ENCODE measurements at places on chromosomes 2 and 18.
A peak's percentile ranks its signal among the peaks of the same experiment; 100 is the strongest.

DNA sequence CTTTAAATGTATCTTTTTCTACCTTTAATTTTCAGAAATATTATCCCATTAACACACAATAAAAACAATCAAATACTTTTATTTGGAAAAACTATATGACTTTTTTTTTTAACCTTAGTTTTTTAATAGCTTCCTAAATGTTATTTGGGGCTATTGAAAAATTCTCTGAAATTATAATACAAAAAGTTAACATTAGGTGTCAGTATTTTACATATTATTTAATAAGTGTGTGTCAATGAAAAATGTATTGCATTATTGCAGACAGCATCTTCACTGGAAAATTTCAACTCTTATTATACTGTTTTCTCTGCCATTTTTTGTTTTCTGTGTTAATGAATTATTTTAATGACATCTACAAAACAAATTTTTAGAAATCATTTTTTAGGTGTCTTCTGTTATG, 51.1 kb upstream of the ARHGAP15 start:
- DNase-seq, result no peak

- no peak for DNase-seq
Measured at GRCh38 chr2:63862806-63863205, 21.1 kb downstream of the UGP2 start.

DNA sequence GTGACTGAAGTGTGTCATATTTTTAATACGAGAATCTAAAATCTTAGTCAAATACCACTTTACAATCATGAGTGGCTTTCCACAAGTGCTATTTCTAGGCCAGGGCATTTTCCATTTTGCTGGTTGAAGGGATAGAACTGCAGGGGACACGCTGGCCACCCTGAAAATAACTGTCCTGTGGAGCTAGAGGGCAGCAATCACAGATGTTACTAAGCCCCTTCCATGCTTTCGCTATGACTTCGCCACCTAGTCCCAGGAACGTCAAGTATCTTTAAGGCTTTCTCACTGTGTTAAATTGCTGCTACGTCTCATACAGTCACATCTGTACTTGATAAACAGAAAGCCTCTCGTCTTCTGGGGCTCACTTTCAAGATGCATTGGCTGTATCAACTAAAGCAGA, 171.8 kb downstream of the CDH2 start:
- no peak for DNase-seq

DNA sequence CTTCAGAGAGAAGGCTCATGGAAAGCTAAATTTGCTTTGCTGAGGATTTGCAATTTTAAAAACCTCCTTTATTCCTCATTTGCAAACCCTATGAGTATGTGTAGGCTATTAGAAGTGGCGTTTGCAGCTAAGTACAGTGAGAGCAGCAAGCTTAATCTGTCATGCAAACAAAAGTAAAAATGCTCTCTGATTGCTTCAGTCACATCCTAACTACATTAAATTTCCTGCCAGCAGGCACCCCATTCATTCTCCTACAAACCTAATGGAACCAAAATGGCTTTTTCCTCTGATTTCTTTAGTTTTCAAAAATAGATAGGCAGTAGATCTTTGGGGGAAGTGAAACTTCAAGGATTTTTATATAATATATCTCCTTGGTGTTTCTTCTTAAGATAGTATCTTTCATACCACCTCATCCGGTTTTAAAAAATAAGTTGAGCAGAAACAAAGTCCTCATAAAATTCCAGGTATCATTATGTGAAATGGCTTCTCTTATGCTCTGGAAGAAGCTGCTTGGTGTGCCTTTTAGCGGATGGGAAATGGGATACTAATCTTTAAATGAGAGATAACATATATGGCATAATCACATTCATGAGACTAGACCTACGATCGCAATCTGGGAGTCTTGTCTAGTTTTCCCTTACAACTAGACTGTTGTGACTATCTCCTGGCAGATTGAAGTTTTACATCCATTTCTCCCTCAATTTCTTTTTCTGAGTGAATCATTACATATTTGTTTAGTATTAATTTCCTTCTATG, 49.1 kb downstream of the CLIP4 start:
- no peak for DNase-seq

- DNase-seq, result no peak
Measured at GRCh38 chr18:38575648-38576047, 1010.0 kb upstream of the CELF4 start.

GRCh38 chr18:36481201-36481657, 183.7 kb downstream of the FHOD3 start:
- peak; percentile 41 for DNase-seq

DNA sequence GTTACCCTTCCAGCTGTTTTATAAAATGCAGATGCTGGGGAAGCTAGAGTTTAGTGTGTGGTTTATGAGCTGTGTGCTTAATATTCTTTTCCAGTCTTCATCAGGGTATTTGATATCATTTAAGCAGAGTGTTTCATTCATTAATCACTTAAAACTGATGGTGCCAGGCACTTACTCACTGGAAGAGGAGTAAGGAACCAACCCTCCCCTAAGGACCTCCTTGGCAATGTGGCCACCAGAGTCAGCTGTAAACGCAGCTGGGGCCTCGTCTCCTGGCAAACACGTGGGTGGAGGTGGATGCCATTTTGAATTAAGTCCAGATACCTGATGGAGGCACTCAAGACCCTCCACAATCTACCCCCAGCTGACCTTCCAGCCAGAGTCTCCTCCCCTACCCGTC, 331.6 kb downstream of the CLIP4 start:
- no peak for DNase-seq

All from ecto neural progenitor cell (in vitro differentiated cells).